Daoy (cell line): ENCODE measurements at places on chromosomes 6 and 20. TPM values are rescaled to one million over a fixed set of nuclear protein-coding genes. Genes with fewer than 3 reads are reported as not detected.

DNA sequence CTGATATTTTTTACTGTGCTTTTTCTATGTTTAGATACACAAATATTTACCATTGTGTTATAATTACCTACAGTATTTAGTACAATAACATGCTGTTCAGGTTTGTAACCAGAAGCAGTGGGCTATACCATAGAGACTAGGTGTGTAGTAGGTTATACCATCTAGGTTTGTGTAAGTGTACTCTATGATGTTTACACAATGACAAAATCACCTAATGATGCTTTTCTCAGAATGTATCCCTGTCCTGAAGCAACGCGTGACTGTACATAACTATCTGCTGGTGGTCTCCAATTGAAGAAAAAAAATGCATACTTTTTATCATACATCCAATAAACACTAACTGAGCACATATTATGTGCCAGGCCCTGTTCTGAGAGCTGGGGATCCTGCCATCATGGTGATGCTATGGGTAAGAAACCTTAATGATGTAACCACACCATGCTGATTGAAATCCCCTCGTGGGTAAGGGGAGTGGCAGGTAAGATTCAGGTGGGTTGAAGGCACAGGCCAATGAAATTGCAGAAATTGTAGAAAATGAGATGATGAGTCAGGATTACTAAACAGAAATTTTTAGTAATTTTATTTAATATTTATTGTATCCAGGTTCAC, 76.8 kb downstream of the FYN start:
- no peak for DNase-seq

DNA sequence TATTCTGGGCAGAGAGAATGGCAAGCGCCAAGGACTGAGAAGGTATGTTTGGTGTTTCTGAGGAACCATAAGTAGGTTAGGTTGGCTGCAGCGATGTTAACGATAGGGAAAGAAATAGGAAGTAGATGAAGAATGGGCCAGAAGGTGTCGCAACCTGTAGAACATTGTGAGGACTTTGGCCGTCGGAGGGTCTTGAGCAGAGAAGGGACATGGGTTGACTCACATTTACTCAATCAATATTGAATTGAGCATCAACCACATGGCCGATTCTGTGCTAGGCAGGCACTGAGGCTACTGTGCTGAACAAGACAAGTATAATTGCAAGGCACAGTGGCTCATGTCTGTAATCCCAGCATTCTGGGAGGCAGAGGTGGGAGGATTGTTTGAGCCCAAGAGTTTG, 26.8 kb upstream of the RPN2 start:
- DNase-seq, result no peak

DNA sequence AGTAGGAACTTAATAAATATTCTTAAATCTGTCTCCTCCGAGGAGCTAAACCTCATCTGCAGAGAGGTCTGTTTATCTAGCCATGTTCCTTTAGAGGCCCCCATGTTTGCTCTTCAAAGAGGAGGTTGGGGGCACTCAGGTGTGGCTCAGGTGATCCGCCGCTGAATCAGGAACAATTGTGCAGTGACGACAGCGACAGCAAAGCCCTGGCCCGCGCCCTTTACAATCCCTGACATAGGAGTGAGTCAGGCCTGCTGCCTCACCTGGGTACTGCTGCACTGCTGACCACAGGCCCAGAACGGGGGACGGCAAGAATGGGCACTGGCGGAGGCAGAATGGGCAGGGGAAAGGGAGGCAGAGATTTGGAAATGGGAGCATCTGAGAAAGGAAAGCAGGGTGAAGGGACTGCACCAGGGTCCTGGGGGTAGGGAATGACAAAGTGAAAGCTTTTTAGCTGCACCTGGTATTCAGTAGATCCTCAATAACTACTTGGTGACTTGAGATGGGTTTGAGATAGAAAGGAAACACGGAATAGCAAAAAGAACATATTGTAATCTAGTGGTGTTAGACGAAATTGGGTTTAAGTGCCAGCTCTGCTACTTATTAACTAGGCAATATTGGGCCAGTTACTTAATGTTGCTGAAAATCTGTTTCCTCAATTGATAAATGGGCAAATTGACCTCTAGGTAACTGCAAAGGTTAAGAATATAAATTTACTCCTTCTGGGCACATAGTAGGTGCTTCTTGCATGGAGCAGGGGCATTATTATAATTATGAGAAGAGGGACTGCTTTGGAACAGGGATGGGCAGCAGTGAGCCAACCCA, 5.4 kb upstream of the IER3 start:
- DNase-seq, result peak; percentile 76

CPNE5 gene
- 0.63 TPM in 1 of 2 replicates, not detected in the other for total RNA-seq

MATN4 gene
- not detected in 2 replicates for total RNA-seq

BPI gene
- 0.09 TPM in 1 of 2 replicates, not detected in the other for total RNA-seq

MTHFD1L gene
- total RNA-seq, result 17.8 and 21.6 TPM in 2 replicates
